OCI-LY7 (cell line): ENCODE measurements at places on chromosomes 2 and 18.

- DNase-seq = no peak
Measured at GRCh38 chr2:173451941-173452340, 97.3 kb downstream of the CDCA7 start.

DNA sequence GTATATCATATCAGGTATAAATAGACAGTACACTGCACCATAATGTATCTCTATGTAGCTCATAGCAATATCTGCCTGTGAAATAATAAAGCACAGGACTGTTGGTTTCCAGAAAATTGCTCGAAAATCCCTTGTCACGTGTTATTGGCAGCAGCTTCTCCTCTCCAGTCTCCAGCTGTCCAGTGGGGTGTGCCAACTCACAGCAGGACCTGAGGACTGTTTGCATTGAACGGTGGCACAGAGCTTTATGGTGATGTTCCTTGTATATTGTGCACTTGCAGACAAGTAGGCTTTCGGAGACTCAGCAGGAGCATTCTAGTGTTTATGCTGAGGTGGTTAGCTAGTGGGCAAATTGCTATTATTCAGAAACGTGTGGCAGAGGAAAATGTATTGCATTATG is 182.2 kb upstream of the ATP5MC3 start:
- no peak for DNase-seq

GRCh38 chr2:145012214-145012670 is 492.3 kb upstream of the ZEB2 start:
- DNase-seq = no peak

- DNase-seq = no peak
Measured at GRCh38 chr18:79477711-79478483, 82.2 kb downstream of the NFATC1 start.

- DNase-seq = no peak
Measured at GRCh38 chr2:44100351-44100750, 68.3 kb upstream of the PPM1B start.

GRCh38 chr2:31109633-31110192 is 28.5 kb downstream of the GALNT14 start:
- DNase-seq = no peak
